Erythroblast (primary cell): ENCODE measurements at places on chromosomes 5 and 9.

DNA sequence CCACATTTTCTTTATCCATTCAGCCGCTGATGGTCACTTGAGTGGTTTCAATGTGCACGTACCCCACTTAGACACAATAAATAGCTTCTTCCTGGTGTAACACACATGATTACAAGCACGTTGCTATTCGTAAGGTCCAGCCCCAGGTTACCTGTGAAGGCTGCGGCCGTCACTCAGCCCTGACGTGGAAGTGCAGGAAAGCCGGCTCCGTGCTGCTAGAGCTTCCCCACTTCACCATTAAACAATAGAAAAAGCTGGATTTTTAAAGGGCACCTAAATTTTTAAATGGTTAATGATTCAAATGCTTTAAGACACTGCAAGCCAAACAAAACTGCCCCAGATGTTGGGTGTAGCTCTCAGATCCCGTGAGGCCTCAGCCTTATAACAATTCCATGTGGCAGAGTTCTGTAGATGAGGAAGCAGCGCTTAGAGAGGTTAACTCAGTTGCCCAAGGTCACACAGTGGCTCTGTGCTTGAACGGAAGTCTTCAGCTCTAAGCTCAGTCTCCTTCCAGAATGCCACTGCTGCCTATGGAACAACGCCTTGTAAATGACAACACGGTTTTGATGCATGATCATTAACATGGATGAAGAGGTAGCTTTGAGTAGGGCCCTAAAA, 125.7 kb downstream of the COL23A1 start:
- no peak for DNase-seq

- no peak for DNase-seq
Measured at GRCh38 chr5:174837919-174838902, 113.8 kb downstream of the MSX2 start.

DNA sequence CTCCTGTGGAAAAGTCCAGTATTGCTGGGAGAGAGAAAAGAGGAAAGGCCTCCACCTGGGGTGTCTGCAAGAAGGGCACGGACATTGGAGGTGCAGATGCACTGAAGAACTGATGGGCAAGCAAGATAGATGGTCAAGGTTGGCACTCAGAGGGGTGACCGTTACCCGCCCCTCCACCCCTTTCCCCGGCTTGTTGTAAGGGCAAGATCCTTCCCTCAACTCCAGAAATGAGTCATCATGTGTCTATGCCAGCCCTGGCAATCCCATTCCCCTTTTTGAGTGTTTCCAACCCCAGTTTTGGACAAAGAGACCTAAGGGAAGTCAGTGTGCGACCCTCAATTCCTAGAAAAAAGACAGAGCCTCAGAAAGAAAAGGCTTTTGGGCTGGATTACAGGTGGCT, 34.9 kb upstream of the ATP6V1G1 start:
- no peak for DNase-seq

GRCh38 chr9:132169672-132170392, 8.0 kb downstream of the NTNG2 start:
- peak; percentile 77 for DNase-seq

DNA sequence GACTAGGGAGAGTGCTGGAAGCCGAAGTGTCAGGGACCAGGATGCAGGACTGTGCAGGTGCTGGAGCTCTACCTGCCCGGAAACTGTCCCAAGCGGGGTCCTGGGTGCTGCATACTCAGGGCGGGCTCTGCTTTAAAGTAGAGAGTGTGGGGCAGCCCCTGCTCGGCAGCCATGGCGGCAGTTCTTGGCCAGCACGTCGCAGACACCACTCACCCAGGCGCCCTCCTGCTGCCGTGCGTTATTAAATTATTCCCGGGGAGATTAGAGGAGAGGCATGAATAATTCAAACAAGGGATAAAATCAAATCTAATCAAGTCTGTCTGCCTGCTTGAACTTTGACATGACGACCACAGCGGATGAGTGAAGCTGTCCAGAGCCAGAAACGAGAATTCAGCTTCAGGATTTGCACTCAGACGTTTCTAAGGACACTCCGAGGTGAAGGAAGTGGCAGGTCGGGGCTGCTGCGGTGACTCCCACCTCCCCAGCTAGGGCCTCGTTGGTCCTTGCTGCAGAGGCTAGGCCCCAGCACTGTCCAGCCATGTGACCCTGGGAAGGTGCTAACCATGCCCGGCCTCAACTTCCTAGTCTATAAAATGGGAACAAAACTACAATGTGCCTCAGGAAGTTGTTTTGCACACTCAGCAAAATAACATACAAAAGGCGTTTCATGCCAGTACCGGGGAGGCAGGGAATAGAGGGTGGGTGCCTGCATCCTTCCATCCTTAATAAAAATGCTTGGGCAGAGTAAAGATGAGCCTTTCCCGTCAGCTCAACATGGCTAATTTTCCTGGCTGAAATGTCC, 91.3 kb upstream of the ADAMTS2 start:
- no peak for DNase-seq

GRCh38 chr5:179876610-179876952, 18.0 kb upstream of the MRNIP start:
- DNase-seq: no peak

DNA sequence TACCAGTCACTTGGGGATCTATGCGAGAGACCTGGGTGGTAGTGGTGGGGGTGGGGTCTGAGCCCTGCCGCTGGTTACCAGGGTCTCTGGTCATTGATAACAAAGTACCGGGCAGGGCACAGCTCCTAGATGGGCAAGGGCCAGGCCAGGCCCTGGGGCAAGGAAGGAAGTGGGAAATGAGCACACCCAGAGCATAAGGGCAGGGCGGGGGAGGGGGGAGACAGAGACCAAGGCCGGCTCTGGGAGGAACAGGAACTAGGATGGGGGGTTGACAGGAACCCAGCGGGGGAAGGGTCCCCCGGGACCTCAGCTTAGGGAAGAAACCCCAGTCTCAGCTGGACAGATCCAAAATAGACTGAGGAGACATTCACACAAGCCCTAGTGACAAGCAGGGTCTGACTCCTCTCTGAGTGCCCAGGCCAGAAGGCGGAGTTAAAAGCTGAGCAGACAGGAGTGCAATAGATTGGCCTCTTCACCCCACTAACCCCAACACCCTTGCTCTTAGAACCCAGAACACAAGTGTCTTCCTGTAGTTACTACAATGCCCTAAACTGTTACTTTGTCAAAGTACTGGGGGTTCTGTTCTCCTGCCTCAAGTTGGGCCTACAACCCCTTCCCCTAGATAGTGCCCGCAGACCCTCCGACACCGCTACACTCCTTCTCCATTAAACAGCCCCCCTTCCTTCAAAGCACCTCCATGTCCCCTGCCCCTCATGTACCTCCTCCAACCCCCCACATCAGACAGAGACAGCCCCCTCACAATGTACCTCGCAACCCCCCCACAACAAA, 628 bp downstream of the ATOSB start:
- DNase-seq: peak; percentile 78

DNA sequence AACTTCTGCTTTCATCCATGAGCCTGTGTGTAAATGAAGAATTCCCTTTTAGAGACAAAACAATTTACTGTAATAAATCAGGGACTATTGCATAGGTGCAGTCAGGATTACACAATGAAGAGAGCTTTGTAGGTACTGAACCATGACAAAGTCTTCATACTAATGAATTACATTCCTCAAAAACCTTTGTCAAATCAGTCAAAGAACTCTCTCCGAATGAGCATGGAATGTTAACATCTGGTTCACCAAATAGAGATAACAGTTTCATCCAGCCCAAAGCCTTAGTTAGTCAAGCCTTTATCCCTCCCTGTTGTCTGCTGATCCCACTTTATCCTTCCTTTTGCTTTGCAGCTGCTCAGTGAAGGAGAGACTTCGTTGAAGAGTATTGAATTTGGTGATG, 62.9 kb upstream of the DMRTA1 start:
- DNase-seq: no peak

DNA sequence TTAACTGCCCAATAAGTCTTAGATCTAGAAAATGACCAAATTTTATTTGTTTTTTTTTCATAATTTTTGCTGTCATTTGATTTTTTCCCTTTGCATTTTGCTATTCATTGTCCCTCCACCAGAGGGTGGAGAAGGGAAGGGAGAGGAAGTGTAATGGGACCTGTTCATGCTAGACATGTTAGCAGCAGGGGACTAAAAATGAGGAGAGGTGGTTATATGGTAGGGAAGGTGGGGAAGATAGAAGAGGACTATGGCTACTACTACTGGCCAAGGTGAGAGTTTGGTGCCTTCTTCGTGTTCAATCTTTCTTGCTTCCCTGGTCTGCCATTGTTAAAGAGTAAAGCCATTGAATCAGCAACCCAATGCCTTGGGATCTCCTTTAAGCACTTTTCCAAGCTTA, 6.4 kb downstream of the GRIA1 start:
- DNase-seq: peak; percentile 18
